Naive thymus-derived CD4-positive, alpha-beta T cell (primary cell): ENCODE measurements at places on chromosomes 2 and 18. TPM values are rescaled to one million over a fixed set of nuclear protein-coding genes. Genes with fewer than 3 reads are reported as not detected.

DNA sequence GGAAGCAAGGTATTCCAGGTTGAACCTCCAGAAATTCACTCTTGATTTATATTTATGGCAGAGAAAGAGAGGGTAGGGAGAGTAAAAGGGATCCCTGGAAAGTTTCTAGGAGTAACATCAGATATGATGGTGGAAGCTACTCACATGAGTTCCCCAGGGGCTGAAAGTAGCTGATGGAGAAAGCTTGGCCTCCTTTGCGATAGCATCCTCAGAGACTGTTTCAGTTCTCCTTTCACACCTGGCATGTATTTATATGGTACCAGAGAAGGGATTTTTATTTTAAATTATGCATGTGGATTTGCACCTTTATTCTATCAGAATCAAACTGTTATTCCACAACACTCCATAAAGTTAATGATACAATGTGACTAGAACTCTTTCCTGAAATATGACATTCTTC is 126.3 kb upstream of the OSR1 start:
- DNase-seq = no peak

DNA sequence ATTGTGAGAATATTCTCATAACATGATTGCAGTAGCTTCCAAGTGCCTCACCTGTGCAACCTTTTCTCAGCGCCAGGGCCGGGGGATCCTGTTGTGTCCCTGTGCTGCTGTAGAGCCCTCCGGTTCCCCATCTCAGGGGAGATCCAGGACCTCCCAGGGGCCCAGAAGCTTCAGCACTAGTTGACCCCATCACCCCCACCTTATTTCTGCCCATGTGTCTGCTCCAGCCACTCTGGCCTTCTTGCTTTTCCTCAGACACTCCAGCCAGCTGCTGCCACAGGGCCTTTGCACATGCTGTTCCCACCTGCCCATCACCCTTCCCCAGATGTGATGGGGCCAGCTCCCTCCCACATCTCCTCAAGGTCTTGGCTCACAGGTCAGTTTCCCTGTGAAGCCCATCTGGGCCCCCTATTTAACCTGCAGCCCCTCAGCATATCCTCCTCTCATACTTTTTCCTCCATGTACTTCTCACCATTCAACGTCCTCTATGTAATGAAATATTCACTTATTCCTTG is 226.5 kb downstream of the SEPTIN10 start:
- DNase-seq = no peak

DNA sequence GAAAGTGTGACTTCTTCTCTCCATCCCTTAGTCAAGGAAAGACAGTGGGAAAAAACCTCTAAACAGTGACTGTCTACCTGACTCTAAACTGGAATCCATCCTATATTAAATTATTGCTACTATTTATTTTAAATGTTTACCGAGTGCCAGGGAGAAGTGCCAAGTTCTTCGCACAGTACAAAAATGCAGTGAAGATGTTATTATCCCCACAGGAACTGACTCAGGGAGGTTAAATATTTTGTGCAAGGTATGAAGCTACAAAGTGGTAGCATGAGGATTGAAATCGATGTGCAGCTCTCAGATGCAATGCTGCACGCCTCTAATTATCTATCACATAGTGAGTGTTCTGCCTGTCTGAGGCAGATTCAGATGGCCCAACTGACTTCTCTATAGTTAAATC is 91.1 kb downstream of the MEP1B start:
- DNase-seq = no peak

Gene NRP2
- 1.4 TPM for total RNA-seq

DNA sequence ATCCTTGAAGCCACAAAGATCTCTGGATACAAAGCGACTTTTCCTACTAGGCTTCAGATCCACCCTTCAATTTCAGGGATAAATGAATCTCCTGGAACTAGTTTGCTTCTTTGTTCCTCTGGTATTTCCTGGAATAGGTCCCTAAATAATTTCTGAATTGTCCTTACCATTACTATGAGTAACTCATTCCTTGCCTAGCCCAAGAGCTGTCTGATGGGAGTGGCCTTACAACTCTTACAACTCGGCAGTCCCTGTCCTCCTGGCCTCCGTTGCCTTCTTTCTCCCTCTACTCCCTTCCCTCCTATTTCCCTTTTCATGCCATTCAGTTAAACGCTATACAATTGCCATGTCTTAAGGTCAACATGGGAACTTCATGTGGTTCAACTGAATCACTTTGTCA is 98.2 kb upstream of the FHL2 start:
- no peak for DNase-seq

- no peak for DNase-seq
Observed at GRCh38 chr2:227504700-227505099, 32.7 kb downstream of the AGFG1 start.
